CD4-positive, alpha-beta T cell treated with Interleukin-21 for 1 hour (primary cell): ENCODE measurements at places on chromosomes 1 and 21.

DNA sequence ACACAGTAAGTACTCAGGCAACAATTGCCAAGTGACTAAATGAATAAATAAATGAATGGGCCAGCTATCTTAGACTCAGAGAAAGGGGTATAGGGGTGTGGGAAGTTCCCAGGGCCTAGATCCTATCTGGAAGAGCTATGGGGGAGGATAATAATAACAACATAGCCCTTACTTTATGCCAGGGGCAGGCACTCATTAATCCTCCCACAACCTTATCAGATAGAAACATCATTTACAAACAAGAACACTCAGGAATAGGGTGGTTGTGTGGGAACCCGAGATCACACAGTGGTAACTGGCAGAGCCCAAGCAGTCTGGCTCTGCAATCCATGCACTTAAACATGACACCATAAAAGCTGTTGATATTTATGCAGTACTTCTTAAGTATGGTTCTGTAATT lies 128.2 kb upstream of the SPATA6 start:
- no peak for DNase-seq

GRCh38 chr1:232555494-232556210 lies 74.3 kb downstream of the SIPA1L2 start:
- no peak for DNase-seq

DNA sequence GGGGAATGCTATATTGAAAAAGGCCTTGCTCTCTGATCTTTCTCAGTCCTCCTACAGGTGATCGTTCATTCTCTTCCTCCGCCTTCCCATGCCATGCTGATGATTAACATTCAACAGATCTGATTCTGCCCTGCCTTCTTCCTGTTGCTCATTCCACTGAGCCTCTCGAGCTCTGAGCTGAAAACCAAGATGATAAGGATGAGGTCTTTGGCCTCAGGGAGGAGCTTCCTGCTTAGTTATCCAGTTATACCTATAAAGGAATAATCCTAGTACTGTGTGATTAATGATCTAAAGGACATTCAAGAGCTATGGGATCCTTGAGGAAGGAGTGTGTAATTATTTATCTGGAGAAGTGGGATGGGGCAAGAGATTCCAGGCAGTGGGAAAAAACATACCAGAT lies 25.2 kb upstream of the MAP3K7CL start:
- DNase-seq: no peak

GRCh38 chr1:20033420-20033819 lies 36.6 kb upstream of the PLA2G5 start:
- no peak for DNase-seq

GRCh38 chr1:67838180-67838910 lies 5.1 kb upstream of the GNG12 start:
- DNase-seq: no peak

DNA sequence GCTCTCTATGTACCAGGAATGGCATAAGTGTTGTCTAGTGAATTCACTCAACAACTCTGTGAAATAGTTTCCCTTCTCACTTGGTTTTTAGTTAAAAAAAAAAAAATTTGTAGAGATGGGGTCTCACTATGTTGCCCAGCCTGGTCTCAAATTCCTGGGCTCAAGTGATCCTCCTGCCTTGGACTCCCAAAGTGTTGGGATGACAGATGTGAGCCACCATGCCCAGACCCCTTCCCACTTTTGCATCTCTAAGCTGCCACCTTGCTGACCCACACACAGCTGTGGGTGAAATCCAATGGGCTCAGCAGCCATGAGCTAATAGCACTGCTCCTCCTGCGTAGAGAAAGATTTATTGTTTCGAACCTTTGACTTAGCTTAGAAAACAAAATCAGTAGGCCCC lies 33.5 kb downstream of the NEK2 start:
- DNase-seq: no peak

DNA sequence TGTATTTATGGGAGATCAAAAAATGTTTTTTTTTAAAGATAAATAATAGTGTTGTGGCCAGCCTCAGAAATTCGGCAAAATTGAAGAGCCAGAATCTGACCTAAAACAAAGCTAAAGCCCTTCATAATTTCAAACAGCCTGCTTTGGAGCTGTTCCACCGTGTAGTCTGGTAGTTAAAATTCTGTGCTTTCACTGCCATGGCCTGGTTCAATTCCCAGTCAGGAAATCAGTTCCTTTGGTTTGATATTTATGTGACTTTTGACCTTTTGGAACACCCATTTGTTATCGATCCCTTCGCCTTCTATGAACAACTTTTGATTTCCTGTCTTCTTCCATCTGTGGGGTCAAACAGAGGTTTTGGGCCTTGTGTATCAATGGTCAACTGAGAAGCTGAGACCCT lies 179.8 kb downstream of the HFM1 start:
- no peak for DNase-seq

DNA sequence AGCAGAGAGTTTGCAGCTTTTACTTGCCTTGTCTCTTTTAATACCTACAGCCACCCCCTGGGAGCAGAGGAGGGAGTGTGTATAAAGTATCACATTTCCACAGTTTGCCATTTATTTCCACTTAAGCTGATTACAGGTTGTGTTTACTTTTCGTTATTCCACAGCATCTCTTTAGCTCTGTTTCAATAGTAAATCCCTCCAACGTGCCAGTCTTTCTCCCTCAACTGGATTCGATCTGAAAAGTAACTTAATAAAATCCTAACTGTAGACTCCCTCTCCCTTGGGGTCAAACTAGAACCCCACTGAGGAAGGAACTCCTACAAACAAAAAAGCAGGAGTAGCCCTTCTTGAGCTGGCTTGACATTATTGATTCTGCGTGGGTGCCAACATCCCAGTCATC lies 3.1 kb upstream of the FCGR2A start:
- DNase-seq: no peak

- no peak for DNase-seq
These were observed 297.5 kb upstream of the FAM78B start for GRCh38 chr1:166464333-166464732.
